ENCODE measurements at places on chromosomes 2 and 18.

- DNase-seq: no peak
Observed at GRCh38 chr2:3490191-3491170, 28.9 kb downstream of the ADI1 start.

- DNase-seq: no peak
Observed at GRCh38 chr2:134917888-134918525, 615 bp upstream of the CCNT2 start.

DNA sequence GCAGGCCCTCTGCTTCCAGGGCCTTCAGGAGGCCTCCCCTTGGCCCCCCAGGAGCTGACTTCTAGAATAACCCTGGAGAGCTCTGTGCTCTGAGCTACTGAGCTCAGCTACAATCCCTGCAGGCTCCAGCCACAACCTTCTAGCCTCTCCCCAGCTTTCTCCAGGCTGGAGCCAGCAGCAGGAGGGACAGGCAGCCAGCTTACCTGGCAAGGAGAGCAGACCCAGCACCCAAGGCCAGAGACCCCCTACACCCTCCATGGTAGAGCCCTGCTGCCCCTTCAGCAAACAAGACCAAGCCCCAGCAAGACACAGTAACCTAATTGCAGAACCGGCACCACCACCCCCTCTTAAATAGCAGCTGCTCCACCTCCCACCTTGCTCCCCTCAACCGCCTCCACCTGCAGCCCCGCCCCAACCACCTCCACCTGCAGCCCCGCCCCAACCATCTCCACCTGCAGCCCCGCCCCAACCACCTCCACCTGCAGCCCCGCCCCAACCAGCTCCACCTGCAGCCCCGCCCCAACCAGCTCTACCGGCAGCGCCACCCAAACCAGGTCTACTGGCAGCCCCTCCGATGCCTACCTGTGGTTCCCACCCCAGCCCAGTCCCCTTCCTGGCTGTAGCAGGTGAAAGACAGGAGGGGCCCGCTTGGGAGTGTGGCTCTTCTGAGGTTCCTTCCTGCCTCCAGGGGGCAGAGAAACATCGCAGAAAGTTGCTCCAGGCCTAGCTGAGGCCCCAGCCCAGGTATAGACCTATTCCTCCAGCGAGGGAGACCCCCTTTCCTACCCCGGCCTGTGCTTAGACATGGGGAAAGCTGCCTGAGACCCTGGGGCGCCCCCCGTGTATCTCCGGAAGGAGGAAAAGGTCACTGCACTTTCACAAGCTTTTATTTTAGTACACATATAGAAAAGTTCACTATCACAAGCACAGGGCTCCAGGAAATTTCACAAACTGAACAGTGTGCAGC is at the start of gene ASTL:
Gene ASTL (minus strand): TSS at position 324 of the 967 bp plus-strand sequence. CDS start 66 bp downstream, at position 258.
- DNase-seq: no peak

GRCh38 chr2:198141726-198142125 is 337.3 kb downstream of the PLCL1 start:
- no peak for DNase-seq

GRCh38 chr2:209468846-209469245 is 45.0 kb downstream of the MAP2 start:
- DNase-seq: no peak

GRCh38 chr2:54048117-54048785 is 67.2 kb upstream of the ACYP2 start:
- no peak for DNase-seq

GRCh38 chr18:31633392-31634330 is 42.0 kb downstream of the TTR start:
- DNase-seq: no peak

DNA sequence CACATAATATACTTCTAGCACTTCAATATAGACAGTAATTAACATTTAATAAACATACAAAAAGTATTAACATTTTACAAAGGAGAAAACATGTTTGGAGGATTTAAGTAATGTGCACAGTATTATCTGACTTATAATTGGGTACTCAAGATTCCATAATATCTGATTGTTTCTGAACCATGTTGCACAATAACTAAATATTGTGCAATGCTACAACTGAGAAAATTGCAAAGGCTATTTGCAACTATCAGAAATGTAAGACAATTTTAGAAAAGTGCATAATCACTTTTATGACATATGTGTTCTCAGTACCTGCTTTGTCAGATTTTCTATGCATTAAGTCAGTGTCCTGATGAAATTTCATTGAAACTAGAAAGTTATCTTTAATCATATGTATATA is 934.6 kb downstream of the SOCS6 start:
- DNase-seq: no peak

- DNase-seq: no peak
Observed at GRCh38 chr2:29304399-29305060, 189.3 kb downstream of the CLIP4 start.

DNA sequence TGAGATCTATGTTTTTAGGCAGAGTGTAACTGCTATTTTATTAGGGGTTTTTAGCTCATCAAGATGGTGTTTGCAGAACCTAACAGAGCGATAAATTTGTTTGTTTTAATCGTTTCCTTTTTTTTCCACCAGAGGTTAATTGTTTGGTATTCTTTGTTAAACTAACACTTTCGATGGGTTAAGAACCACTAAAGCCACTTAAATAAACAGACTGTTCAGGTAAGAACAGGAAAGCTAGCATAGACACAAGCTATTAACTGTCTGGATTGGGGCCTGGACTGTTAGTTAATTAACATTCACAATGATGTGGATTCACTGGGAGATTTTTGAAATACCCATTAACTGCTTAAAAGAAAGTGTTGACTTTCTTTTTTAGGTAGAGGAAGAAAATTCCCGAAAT is 209.0 kb upstream of the COPS8 start:
- DNase-seq: no peak

DNA sequence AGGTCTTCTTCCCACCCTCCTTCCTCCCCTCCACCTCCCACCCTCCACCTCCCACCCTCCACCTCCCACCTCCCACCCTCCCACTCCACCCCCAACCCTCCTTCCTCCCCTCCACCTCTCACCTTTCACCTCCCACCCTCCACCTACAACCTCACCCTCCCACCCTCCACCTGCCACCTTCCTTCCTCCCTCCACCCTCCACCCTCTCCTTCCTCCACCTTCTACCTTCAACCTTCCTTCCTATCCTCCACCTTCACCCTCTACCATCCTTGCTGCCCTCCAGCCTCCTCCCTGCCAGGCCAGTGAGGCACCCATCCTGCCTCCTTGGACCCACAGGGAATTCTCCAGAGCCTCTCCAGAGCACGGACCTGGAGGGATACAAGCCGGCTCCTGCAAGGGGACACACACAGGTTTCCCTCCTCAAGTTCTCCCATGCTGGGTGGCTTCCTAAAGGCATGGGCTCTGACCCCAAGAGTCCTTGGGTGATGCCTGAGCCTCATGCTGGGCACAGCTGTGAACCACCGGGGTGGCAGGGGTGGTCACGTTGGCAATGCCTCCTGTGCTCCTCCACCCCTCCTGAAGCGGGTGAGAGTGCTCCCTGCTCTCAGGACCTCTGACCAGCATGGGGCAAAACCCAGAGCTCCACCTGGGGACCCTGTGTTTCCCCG is 293.0 kb downstream of the NDUFA10 start:
- DNase-seq: no peak

- no peak for DNase-seq
Observed at GRCh38 chr18:45104049-45104395, 423.3 kb downstream of the SETBP1 start.

GRCh38 chr2:62884514-62884913 is 166.1 kb upstream of the OTX1 start:
- DNase-seq: no peak

- no peak for DNase-seq
Observed at GRCh38 chr2:144267239-144267638, 252.7 kb downstream of the ZEB2 start.

GRCh38 chr2:34534761-34535160 is 935.7 kb upstream of the FAM98A start:
- DNase-seq: no peak

DNA sequence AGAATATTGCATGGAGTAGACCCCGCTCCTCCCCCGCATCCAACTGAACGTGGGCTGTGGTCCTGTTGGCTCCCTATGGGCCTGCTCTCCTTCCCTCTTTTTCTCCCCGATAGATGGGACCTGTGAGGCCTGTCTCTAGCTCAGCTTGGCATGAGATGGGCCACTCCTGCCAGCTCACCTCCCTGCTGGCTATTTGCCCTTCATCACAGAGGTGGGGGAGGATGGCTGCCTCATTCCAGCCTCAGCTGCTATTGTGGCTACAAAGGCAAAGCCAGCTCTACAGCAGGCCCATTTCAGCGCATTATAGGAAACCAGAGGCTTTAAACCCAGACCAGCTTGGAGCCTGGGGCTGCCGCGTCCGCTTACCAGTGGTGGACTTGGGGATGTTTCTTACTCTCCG is 313.9 kb downstream of the GBX2 start:
- no peak for DNase-seq

GRCh38 chr2:101961338-101962191 is 30.2 kb upstream of the IL1R2 start:
- DNase-seq: no peak

DNA sequence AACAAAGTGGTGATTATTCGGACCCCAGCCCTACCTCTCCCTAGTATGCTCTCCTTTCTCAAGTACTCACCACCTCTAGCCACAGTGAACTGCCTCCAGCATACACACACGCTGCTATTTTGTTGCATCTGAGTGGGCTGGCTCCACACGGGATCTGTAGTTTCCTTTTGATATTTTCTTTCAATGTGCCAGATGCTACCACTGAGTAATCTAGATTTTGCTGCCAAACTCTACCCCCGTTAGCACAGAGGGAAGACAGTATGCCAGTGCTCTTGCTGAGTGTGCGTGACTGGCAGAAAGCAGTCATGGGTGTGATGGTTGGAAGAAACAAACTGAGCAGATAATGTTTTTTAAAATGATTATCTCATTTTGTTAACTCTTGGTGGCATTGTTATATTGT is 11.6 kb downstream of the CFLAR start:
- DNase-seq: no peak

DNA sequence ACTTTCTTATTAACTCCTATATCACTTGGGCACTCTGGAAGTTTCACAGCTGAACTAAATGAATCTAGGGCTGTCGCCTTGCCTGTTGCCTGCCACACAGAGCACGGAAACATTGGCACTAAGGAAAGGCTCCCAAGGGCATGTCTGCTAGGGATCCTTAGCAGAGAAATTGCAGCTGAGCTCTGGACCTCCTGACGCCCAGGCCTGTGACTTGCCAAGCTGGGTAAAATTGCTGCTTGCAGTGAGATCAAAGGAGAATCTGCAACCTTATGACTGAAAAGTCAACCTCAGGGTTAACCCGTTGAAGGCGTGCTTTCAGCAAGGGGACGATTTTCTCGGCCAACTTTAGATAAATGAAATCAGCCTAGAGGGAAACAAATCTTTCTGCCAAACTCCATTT is 189.8 kb downstream of the NCK2 start:
- DNase-seq: no peak

- DNase-seq: no peak
Observed at GRCh38 chr18:79699653-79700052, 20.1 kb downstream of the CTDP1 start.

DNA sequence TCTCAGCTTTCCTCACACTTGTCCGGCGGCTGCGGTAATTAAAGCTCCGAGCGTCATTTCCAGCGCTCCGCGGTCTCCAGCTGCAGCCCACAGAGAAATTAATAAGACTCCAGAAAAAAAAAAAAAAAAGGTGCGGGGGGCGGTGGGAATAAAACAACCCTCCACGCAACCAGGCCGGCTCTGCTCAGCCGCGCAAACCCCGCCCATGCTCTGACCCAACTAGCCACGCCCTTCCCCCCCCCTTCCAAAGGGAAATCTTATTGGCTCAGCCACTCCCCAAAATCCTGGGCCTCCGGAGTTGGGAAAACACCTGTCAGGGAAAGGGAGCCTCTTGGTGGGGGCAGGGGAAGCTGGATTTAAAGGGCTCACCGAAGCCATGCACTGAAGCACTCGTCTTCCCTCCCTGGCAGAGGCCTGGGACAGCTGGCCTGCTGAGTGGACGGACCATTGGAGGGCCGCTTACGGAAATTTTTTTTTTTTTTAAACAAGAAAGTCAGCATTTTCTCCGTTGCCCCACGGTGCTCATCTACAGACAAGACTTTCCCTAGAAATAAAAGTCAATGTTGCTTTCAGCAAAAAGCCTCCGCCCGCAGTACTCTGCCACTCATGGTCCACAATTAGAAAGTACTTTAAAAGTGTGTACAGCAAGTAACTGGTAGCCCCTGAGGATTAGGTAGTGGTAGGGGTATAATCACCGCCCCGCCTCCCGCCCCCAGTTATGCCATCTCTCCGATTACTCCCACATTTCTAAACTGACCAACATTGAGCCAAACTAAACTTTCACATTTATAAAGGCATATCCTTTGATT is 674 bp upstream of the ERBB4 start:
- DNase-seq: no peak

- DNase-seq: no peak
Observed at GRCh38 chr2:6947929-6948676, 30.9 kb downstream of the RNF144A start.

DNA sequence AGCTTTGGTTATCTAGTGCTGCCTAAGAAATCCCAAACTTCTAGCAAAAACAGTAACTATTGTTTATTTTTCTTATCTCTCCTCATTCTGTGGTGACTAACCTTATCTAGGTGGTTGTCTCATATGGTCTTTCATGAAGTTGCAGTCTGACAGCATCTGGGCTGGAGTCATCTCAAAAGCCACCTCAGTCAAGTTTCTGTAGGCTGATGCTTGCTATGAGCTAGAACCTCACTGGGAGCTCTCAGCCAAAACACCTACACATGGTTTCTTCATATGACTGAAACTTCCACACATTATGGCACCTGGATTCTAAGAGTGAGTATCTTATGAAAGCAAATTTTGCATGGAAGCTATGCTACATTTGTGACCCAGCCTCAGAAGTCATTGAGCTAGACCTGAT is 596.4 kb upstream of the VRK2 start:
- DNase-seq: no peak

DNA sequence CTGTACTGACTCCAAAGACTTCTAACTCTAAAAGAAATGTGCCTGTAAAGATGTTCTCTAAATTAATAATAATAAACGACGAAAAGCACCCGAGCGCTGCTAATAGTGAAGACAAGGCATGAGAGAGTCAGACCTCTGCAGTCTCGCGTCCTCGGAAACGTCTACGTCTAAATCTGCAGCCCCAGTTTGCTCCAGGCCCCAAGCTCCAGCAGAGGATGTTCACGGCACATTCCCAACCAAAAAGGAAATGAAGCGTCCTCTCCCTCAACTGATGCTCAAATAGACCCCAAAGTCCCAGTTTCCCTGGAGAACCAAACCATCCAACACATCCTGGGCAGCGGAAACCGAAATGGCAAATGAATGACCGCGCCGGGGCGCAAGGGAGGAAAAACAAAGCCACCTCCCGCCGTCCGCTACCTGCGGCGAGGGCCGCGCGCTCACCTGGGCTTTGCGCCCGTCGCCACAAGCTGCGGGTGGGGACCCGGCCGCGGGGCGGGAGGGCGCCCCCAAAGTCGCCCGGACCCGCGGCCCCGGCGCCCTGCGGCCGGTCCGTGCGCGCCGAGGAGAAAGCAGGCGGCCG is 47.1 kb upstream of the CCDC150 start:
- DNase-seq: no peak

GRCh38 chr18:4360221-4360715 is 94.8 kb downstream of the DLGAP1 start:
- no peak for DNase-seq

DNA sequence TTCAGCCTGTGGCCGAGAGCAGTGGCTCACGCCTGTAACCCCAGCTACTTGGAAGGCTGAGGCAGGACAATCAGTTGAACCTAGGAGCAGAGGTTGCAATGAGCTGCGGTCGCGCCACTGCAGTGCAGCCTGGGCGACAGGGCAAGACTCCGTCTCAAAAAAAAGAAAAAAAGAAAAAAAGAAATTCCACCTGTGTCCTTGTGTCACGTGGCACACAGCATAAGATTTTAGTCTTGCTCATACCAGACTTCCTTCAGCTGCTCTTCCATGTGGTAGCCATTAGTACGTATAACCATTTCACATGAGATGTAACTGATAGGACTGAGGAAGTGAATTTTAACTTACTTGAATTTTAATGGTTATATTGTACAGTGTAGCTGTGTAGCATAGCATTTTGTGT is 4.0 kb downstream of the NOP58 start:
- no peak for DNase-seq

Measured in GM18507 (cell line).